ENCODE measurements at places on chromosomes 3 and 15.

GRCh38 chr3:64716110-64716710 lies 28.4 kb upstream of the ADAMTS9 start:
- DNase-seq = peak; percentile 3

DNA sequence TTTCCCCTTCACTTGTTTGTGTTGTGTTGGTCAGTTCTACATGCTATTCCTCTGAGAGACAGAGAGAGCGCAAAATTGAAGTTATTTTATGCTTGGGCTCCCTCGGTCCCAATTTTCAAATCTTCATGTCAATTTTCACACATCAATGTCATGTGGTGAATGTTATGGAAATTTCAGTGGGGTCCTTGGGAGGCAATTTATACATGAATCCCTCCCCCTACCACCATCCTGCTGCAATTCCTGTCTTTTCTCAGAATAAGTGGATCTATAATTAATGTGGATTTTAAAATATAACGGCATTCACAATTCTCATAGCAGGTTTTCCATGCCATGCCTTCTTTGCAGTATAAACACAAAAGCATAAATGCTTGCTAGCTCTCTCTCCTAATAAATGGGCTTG lies 499.9 kb downstream of the MCTP2 start:
- DNase-seq = no peak

GRCh38 chr3:154936196-154936595 lies 143.9 kb upstream of the MME start:
- no peak for DNase-seq

GRCh38 chr3:143165211-143165610 lies 45.6 kb downstream of the CHST2 start:
- DNase-seq = no peak

DNA sequence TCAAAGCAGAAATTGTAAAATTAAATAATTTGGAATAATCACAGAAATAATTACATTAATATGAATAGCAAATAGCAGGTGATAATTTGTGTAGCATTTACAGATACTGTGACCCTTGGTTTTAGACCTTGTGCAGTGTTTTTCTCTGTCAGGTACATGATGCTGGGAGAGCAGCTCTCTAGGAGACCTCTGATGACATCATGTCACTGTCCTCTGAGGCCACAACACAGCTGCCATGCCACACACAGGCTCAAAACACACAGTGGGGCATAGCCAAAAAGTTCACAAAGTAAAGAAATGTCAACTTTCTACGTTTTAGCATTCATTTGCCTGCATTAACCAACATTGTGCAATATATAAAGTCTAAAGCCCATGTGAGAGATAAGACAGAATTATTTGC lies 71.8 kb upstream of the ZBTB20 start:
- DNase-seq = no peak

GRCh38 chr15:64691896-64692565 lies 83.4 kb downstream of the RBPMS2 start:
- no peak for DNase-seq

DNA sequence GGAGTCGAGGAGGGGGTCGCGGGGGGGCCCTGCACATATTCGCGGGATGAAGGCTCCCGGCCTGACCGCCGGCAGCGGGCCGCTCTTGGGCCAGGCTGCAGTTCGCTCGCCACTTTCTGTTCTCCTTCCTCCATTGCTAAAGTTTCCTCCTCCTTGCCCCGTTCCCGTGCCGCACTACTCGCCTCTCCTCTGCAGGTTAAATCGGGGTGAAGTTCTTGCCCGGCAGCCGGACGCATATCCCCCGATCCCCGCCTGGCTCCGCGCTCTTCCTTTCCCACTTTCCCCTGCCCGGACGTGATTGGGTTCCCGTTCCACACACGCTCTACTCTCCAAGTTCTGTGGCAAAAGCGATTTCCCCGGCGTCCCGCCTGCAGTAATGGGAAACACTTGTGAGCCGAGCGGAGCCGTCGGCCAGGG lies 556 bp downstream of the CRYBG3 start:
- peak; percentile 16 for DNase-seq

- DNase-seq = no peak
Observed at GRCh38 chr3:122132949-122133540, 50.4 kb upstream of the CASR start.

DNA sequence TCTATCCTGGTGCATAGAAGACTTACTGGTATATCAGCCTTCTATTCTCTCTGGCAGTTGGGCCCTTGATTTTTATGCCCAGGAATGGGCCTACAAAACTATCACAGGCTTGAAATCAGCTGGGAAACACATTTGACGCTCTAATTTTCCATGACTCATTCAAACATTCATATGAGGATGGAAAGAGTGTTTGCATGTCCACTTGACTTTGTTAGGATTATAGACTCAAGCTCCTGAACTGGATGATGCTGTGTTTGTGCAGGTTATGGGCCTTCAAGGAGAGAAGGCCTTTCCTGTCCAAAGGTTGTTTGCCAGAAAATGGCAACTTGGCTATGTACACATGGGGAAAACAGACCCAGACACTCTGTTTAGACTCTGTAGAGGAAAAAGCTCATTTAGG lies 219.9 kb downstream of the GAP43 start:
- no peak for DNase-seq

DNA sequence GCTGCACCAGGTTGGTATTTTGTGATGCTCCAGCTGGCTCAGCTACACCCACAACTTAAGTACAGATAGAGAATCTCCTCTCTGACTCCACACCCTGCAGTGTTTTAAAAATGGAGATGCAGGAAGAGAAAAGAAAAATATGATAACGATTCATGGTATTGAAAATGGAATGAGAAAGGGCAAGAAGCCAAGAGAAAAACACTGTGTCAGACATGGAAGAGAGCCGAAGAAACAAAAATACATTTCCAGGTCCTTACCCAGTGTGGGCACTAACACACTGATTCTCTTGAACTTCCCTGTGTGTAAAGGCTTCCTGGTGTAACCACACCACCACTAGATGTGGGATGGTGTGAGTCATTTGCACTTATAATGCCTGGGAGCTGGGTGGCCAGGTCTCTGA lies 93.1 kb downstream of the GMPS start:
- no peak for DNase-seq

DNA sequence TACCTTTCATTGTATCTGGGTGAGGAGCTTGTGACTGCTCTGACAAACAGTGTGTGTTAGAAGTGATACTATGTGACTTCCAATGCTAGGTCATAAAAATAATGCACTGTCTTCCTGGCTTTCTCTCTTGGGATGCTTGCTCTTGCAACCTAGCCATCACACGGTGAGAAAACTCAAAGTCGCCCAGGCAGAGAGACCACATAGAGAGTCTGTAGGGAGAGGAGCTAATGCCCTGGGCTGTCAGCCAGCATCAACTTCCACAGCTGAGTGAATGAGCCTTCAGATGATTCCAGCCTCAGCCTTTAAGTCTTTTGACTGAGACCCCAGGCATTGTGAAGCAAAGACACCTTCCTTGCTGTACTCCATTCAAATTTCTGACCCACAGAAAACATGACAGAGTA lies 220.6 kb upstream of the SGO1 start:
- no peak for DNase-seq

DNA sequence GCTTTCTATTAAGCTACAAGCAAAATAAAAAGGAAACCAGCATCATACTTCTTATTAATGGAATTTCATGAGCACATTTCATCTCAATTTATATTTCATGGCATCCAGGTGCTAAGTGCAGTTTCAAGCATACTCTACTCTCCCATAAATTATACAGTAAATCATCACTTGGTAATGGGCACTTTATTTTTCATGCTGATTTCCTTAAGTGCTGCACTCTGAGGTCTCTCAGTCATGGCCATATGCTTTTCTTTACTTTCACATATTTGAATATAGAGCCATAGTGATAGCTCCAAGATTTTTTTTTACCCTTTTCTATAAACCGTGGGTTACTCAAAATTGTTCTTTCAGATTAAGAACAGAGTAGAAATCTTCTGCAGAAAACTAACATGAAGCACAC lies 1505.7 kb upstream of the CADM2 start:
- DNase-seq = no peak

DNA sequence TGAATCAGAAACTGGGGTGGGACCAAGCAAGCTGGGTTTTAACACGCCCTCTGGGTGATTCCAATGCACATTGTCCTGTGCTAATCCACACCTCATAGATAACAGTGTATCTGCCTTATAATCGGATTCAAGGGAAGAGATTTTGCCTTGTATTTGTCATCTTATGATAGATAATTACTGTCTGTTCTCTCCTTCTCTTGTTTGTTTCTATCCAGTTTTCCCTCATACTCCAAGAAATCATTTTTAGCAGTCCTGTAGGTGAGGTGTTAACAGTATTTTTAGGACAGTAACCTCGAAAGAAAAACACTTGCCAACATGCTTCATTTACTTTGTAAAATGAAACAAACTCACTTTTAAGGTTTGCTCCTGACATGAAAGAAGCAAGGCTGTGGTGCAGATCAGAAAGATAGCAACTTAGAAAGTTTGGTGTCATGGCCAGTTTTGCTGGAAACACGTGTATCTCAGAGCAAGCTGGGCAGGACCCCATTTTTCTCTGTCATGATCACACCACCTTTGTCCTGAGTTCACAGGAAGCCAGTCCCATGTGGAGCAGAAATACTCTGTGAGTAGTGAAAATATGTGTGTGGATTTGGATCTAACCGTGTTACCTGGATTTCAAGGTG lies 72.6 kb downstream of the TRAK1 start:
- DNase-seq = no peak

- DNase-seq = no peak
Observed at GRCh38 chr3:106255870-106256248, 387.0 kb upstream of the CBLB start.

GRCh38 chr3:44330444-44330843 lies 8.1 kb upstream of the TCAIM start:
- no peak for DNase-seq

DNA sequence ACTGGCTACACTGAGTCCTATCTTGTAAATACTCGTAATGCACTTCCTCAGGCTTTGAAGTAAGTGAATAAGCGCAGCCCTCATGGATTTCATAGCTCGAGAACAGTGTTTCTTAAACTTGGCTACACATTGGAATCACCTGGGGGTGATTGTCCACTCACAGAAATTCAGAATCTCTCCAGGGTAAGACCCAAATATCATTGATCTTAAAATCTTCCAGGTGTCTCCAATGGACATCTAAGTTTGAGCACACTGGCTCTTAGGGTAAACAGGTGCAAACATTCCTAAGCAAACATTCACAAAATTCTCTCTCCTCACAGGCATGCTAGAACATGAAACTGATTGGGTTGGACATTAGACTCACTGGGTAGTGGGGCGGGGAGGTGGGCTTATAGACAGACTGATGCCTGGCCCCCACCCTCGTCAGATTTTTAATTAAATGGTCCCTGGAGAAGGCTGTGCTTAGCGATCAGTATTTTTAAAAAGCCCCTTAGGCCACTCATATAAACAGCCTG lies 279.7 kb upstream of the TBL1XR1 start:
- no peak for DNase-seq

DNA sequence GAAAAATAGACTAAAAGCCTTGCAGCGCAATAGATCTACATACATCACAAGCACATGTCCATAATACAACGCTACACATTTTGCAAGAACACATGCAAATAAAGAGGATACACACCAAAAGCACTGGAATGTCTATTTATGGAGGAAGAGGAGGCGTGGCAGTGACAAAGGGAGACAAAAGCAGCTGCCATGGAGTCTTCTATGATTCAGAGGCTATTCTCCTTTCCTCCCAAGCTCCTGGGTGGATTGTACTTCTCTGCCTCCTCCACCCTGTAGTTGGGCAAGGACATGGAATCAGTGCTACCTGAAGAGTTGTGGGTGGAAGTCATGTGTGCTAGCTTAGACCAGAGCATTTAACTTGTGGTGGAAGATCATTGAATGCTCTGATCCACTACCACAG lies 57.9 kb upstream of the ABHD2 start:
- DNase-seq = no peak

DNA sequence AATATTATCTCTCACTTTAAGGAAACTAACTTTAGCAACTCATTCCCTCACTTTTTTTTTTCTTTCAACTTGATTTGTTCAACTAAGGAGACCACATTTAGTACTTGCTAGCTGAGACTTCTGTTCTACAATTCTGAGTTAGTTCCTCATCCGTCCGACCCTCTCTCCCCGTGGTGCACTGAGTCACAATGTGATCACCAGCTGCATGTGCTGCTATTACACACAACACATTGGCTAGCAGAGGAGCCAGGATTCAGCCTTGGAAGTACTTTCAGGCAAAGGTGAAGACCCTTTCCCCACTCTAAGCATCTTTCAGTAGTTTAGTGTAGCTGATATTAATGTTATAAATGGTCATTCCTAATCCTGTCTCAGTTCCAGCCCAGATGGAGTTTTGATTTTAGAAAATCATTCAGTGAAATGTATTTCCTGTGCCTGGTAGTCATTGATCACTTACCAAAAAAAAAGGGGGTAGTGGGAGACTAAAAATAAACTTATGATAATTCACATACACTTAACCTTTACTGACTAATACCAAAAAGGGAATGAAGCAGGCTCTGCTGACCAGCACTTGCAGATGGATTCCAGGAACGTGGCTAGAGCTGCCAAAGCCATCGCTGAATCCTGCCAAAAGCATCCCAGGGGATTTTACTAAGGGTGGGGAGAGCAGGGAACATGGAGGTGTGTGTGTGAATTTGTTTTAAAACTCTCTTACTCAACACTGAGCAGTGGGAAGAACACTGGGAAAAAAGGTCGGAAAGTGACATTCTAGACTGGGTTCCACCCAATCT lies 424.8 kb downstream of the LPP start:
- DNase-seq = peak; percentile 44

DNA sequence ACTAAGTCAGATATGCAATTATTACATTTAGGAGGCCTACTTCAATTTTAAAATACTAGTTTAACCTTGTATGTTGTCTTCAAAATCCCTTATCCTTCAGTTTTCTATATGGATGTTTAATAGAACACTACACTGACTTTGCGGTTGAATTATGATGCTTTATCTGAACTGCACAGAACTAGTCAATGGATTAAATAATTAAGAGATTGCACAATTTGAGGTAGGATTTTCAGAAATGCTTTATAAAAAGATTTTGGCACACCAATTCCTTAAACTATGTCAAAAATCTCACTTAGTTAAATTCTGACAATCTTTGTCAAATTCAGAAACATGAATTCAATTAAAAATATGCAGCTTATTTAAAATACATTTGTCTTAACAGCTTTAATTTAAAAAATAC lies 28.1 kb downstream of the ATOSA start:
- peak; percentile 35 for DNase-seq

DNA sequence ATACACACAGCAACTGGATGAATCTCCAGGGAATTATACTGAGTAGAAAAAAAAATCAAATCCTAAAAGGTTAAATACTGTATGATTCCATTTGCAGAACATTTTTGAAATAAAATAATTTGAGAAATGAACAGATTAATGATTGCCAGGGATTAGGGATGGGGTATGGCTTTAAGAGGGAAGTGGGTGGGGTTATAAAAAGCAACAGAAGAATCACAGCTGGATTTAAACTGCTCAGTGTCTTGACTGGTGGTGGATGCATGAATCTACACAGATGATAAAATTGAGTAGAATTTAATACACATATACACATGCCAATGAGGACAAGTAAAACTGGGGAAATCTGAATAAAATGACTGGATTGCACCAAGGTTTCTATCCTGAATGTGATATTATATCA lies 79.7 kb upstream of the GOLGA8B start:
- no peak for DNase-seq

- DNase-seq = peak; percentile 73
Observed at GRCh38 chr15:57861034-57861638, 154.6 kb downstream of the POLR2M start.

- no peak for DNase-seq
Observed at GRCh38 chr15:58551084-58551763, 119.4 kb downstream of the LIPC start.
